Lower lobe of right lung (tissue), 2 donors: ENCODE measurements at places on chromosomes 1 and 21. TPM values are rescaled to one million over a fixed set of nuclear protein-coding genes. Genes with fewer than 3 reads are reported as not detected.

DNA sequence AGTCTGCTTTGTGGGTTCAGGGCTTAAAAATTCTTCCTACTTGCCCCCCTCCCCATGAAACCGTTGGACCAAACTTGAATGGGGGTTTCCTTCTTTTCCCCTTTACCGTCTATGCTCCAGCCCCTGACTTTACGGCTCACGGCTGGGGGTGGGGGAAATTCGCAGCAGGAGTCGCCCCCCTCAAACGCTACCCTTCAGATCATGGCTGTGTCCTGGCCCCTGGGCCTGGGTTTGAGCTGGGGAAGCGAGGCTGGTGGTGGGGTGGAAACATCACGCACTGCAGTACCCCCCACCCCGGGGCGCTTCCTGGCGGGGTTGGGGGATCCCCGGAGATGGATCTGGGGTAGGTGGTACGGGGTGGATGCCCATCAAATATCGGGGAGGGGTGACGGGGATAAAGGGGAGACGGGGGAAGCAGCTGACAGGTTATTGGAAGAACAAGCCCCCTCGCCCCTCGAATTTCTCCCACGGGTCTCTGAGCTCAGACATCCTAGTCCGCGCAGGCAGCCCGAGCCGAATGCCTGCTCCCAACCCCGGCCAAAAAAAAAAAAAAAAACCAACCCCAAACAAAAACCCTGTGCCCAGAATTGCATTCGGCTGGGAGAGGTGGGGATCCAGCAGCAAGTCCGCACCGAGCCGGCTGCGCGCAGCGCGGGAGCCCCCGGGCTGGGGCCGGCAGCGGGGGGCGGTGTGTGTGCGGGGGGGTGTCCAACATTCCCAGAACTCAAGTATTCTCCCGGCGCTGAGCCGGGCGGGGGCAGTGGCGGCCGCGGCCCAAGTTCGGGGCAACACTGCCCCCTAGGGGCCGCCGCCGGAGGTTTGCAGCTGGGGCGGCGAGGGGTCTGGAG is 59.0 kb upstream of the ACOT11 start:
- H3K27me3 ChIP-seq = peaks cover 5% of the 10 kb centered on the region
- peak overlapping the region; percentile 69 for H3K4me3 ChIP-seq
- H3K36me3 ChIP-seq = no peaks in the 10 kb centered on the region
- peak; percentile 85 for DNase-seq

DNA sequence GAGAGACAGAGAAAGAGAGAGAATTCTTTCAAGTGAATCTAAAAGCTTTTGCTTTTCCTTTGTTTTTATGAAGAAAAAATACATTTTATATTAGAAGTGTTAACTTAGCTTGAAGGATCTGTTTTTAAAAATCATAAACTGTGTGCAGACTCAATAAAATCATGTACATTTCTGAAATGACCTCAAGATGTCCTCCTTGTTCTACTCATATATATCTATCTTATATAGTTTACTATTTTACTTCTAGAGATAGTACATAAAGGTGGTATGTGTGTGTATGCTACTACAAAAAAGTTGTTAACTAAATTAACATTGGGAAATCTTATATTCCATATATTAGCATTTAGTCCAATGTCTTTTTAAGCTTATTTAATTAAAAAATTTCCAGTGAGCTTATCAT is 117.6 kb downstream of the PTPRC start:
- no peak overlapping the region for H3K27ac ChIP-seq
- no peak overlapping the region for H3K4me3 ChIP-seq

DNA sequence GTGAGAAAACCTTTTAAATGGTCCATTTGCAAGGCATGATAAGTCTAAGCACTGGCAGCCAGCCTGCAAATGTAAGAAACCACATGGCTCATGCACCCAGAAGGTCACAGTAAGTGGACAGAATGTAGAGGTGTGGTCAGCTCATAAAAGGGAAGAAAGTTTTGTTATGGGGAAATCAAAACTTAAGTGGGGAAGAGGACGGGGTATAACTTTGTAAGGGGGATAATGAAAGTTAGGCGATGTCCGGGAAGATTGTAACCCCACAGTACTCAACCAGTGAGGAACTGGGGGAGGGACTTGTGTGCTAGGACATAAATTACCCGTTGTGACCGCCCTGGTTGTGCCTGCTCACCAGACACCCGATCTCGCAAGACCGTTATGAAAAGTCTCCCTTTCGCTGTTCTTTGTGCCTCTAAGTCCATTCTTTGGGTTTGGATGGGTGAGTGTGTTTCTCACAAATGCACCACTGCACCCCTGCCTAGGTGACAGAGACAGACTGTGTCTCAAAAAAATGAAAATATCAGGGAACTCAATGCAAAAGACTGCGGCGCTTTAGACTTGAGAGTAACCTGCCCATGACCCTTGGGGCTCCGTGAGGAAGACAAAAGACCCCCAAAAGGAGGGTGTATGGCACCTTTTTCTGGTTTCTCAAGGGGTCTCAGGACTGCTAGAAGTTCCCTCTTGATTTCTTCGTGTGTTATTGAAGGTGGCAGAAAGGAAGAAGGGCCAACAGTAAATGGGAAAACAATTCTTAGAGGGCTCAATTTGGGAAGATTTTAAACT is 28.6 kb upstream of the ZNF496 start:
- H3K27me3 ChIP-seq = peaks cover 5% of the 10 kb centered on the region
- peak overlapping the region; percentile 5 for H3K4me3 ChIP-seq
- H3K36me3 ChIP-seq = no peaks in the 10 kb centered on the region
- H3K27ac ChIP-seq = peak overlapping the region; percentile 78

GRCh38 chr1:2525572-2525919 is 850 bp downstream of the PANK4 start:
- peak overlapping the region; percentile 75 for H3K27ac ChIP-seq
- peaks cover 15% of the 10 kb centered on the region for H3K36me3 ChIP-seq
- peak overlapping the region; percentile 95 for H3K4me3 ChIP-seq
- no peak for DNase-seq
- peaks cover 62% of the 10 kb centered on the region for H3K4me1 ChIP-seq
- H3K27me3 ChIP-seq = peaks cover 27% of the 10 kb centered on the region

DNA sequence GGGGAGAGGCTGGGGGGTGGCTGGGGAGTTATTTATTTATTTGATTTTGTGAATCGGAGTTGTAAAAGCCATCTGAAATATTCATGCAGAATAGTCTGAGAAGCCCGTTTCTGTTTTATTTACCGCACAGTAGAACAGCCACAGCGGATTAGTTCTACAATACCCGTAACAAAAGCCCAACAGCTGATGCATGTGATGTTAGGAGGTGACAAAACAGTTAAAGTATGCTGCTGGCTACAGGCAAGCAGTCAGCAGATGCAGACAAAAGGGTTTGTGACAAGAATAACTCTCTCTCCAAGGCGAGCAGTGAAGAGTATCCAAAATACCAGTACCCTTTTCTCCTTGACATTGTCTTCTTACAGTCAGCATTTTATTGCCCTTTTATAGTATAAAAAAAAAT is 42.0 kb downstream of the PROX1 start:
- no peaks in the 10 kb centered on the region for H3K27me3 ChIP-seq
- H3K4me3 ChIP-seq = no peak overlapping the region
- no peaks in the 10 kb centered on the region for H3K4me1 ChIP-seq
- no peak overlapping the region for H3K27ac ChIP-seq
- DNase-seq = no peak

DNA sequence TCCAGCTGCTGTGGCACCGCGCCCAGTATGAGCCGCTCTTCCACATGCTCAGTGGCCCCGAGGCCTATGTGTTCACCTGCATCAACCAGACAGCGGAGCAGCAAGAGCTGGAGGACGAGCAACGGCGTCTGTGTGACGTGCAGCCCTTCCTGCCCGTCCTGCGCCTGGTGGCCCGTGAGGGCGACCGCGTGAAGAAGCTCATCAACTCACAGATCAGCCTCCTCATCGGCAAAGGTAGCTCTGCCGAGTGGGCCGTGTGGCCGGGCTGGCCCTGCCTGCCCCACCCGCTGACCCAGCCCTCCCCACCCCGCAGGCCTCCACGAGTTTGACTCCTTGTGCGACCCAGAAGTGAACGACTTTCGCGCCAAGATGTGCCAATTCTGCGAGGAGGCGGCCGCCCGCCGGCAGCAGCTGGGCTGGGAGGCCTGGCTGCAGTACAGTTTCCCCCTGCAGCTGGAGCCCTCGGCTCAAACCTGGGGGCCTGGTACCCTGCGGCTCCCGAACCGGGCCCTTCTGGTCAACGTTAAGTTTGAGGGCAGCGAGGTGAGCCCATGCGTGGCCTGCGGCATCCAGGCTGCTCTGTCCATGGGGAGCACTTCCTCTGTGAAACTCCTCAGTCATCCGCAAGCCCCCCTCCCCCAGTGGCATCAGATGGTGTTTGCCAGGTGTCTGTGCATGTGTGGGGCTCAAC is 64.2 kb downstream of the PIK3CD start:
- H3K36me3 ChIP-seq = peaks cover 57% of the 10 kb centered on the region
- peak overlapping the region; percentile 27 for H3K27ac ChIP-seq
- peaks cover 13% of the 10 kb centered on the region for H3K4me1 ChIP-seq
- H3K27me3 ChIP-seq = no peaks in the 10 kb centered on the region

GRCh38 chr1:150146849-150147542 is 2.7 kb upstream of the PLEKHO1 start:
- H3K27me3 ChIP-seq = no peaks in the 10 kb centered on the region
- no peaks in the 10 kb centered on the region for H3K36me3 ChIP-seq
- H3K4me1 ChIP-seq = peaks cover 17% of the 10 kb centered on the region
- H3K27ac ChIP-seq = no peak overlapping the region
- no peak for DNase-seq

- no peaks in the 10 kb centered on the region for H3K4me1 ChIP-seq
- H3K4me3 ChIP-seq = no peak overlapping the region
- no peaks in the 10 kb centered on the region for H3K36me3 ChIP-seq
Observed at GRCh38 chr1:26518355-26518754, 11.2 kb upstream of the RPS6KA1 start.

DNA sequence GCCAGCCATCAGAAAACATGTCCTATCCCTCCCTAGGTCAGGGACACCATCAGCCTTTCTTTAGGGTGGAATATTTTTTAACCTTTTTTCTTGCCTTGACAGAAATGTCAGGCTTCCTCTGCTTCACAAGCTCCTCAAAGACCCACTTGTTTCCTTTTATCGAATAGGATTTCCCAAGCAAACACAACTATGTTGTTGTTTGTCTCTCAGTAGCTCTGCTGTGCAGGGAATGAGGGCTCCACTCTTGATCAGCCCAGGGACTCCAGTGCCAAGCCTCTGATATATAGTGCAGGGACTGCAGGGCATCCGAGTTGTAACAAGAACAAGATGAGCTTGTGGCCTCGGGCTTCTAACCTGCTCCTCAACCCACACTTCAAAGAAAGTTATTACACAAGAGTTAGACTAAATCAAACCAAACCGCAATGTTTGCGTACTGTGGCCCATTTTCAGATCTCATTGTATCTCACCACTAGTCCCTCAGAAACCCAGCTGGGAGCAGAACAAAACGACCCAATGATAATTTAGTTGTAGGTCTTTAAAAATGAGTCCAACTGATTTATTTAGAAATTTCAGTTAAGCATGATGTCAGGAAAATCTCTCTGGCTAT is 108.1 kb downstream of the ATG4C start:
- no peaks in the 10 kb centered on the region for H3K36me3 ChIP-seq
- H3K4me1 ChIP-seq = no peaks in the 10 kb centered on the region
- no peak for DNase-seq
- no peak overlapping the region for H3K27ac ChIP-seq

- H3K4me1 ChIP-seq = peaks cover 7% of the 10 kb centered on the region
- H3K27me3 ChIP-seq = peaks cover 3% of the 10 kb centered on the region
- H3K27ac ChIP-seq = no peak overlapping the region
- no peaks in the 10 kb centered on the region for H3K36me3 ChIP-seq
- H3K4me3 ChIP-seq = no peak overlapping the region
Observed at GRCh38 chr1:20199403-20199802, 13.1 kb upstream of the PLA2G2C start.

DNA sequence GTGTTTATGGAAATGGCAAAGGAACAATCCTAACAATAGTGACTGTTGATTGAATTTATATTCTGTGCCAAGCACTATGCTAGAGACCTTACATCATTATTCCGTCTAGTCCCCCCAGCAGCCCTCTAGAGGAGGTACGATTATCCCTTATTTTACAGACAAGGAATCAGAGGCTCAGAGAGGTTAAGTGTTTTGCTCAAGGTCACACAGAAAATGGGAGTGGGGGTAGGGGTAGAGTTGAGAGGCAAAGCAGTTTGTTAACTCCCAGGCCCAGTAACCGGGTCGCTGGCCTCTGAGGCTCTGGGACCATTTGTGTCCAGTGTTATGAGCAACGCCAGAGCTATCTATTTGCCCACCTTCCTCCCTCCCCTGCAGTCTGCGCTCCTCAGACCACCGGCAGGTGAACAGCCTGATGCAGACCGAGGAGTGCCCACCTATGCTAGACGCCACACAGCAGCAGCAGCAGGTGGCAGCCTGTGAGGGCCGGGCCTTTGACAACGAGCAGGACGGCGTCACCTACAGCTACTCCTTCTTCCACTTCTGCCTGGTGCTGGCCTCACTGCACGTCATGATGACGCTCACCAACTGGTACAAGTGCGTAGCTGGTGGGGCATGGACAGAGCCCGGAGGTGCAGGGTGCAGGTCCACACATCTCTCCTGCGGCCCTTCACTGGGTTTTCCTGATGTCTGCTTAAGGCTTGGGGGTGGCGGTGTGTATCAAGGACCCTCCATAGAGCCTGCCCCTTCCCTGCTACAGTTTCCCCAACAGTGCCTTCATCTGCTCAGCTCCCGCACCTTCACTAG is 19.8 kb downstream of the SERINC2 start:
- no peaks in the 10 kb centered on the region for H3K4me1 ChIP-seq
- no peak overlapping the region for H3K27ac ChIP-seq
- no peak for DNase-seq
- H3K27me3 ChIP-seq = no peaks in the 10 kb centered on the region
- H3K36me3 ChIP-seq = no peaks in the 10 kb centered on the region
- no peak overlapping the region for H3K4me3 ChIP-seq

DNA sequence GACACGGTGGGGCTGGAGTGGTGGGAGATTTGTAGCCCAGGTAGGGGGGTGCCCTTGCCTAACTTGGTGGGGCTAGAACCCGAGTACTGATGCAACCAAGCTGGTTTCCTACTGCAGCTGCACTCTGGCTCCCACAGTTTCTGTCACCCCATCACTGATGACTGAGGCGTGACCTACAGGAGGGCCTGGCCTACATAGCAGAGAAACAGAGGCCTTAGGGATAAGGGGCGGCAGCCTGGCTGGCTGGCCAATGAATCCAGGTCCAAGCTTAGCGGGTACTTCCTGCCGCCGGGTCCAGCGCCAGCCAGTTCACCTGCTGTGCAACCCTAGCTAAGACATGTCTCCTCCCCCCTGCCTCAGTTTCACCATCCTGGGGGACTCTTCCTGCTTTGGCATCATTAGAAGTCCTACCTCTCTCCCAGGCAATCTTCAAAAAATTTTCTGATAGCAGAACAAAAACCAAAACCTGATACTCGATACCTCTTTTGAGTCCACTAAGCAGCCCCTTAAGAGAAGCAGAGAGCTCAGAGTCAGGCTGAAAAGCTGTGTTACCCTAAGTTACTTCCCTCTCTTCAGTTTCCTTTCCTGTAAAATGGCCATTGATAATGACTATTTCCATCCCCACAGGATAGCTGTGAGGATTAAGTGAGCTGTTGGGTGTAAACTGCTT is 27.3 kb upstream of the RNF19B start:
- H3K27ac ChIP-seq = peak overlapping the region; percentile 84
- no peaks in the 10 kb centered on the region for H3K36me3 ChIP-seq
- DNase-seq = no peak
- H3K4me3 ChIP-seq = no peak overlapping the region

Gene TMEM61
- total RNA-seq = 2.7 TPM

Gene SH2D1B
- total RNA-seq = 1.9 TPM

Gene LCE3E
- total RNA-seq = not detected

Gene FNDC10
- 7.7 TPM for total RNA-seq

Gene TDRD5
- 0.15 TPM for total RNA-seq

Gene KCNK2
- not detected for total RNA-seq

Gene KIF17
- 8.4 TPM for total RNA-seq

Gene LHX8
- not detected for total RNA-seq

Gene HMGN1
- total RNA-seq = 139 TPM

Gene SPAG17
- total RNA-seq = 9.9 TPM

Gene TMEM59
- total RNA-seq = 475 TPM
